ENCODE measurements at places on chromosomes 1 and 21.

- no peak for DNase-seq
These were observed 129.7 kb upstream of the NFIA start for GRCh38 chr1:60952612-60953111.

GRCh38 chr1:114756009-114756892 lies 1.5 kb downstream of the CSDE1 start:
- no peak for DNase-seq

GRCh38 chr1:154716614-154717527 lies 108.9 kb upstream of the ADAR start:
- DNase-seq, result no peak

DNA sequence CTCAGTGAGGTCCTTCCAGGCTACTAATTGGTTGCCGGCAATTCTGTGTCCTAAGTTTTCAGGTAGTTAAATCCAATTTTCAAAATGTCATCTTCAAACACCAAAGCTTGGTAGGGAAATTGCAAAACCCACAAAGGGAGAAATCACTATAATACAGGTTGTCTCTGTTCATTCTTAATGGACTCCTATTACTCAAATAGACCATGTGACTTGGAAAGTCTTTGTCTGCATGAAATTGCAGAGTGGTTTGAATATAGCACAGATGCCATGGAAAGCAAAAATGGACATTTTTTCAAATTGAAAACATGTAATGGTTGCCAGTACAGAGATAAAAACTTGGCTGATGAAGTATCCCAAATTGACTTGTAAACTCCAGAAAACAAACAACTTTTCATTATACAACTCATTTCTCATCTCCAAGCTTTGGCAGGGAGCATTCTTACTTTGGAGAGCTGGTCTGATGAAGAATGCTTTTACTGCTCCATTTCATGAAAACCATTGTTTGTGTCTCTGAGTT lies 169.5 kb upstream of the PKN2 start:
- DNase-seq, result no peak

- no peak for DNase-seq
These were observed 151.7 kb downstream of the COP1 start for GRCh38 chr1:176055398-176055797.

GRCh38 chr1:64986903-64987871 lies 20.8 kb upstream of the JAK1 start:
- no peak for DNase-seq

- DNase-seq, result no peak
These were observed 13.8 kb upstream of the SIM2 start for GRCh38 chr21:36684957-36685714.

DNA sequence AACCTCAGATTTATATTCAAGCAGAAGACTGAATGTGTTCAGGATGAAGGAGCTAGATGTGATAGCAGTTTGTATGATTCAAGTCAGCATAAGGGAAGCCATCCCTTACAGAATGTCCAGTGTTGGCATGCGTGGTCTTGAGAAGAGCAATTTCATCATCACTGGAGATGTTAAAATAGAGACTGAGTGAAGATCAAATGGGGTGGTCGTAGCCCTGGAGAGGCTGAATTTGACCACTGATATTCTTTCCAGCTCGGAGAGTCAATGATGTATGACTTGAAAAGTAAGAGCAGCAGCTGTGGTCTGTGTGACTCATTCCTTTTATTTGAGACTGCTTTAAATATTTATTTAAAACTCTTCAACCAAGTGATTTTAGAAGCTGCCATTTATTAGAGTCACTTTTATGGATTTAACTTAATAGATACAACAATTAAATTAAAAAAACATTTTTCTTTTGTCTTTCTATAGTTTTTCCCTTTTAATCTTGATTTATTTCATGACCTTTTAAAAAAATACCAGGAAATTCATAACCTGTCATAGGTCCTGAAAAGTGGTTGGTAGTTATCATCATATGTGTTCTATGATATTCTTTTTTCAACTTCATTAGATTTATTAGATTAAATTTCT lies 15.5 kb downstream of the FMN2 start:
- no peak for DNase-seq

DNA sequence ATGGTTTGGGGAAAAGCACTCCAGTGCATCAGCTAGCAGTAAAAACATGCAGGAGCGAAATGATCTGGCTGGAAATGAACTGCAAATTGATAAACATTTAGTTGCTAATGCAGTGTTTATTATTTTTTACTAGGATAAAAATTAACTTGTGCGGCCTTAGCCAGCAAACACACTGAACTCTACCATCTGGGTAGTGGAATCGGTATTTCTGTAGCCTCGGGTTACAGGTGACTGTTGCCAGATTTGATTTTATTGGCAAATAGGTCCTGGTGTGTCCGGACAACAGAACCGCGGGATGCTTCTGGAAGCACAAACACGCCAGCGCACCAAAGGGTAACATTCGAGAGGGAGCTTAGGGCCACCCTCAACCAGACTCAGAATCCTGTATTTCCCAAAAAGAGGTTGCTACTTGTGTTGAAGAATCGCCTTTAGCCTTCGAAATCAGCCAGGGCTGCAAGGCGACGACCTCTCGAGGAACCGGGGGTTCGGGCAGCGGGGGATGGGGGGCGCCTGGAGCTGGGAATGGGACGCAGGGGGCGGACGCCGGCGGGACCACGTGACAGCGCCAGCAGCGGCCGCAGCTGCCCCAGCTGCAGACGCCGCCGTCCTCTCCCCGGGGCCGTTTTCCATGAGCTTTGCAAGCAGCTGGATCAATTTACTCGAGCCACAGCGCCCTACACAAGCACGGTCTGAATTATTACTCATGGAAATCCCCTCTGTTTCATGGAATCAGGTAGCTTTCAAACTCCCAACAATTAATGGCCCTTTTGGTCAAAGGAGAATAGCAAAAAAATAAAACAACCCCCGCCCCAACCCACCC lies 158.8 kb downstream of the TOMM20 start:
- no peak for DNase-seq

- DNase-seq, result no peak
These were observed 1.4 kb downstream of the GPR37L1 start for GRCh38 chr1:202124142-202124541.
